ENCODE measurements at places on chromosomes 5 and 9.

GRCh38 chr5:56876327-56876726, 33.1 kb upstream of the SETD9 start:
- DNase-seq = no peak

- DNase-seq = no peak
Observed at GRCh38 chr5:105619725-105620124, 2051.0 kb downstream of the EFNA5 start.

- no peak for DNase-seq
Observed at GRCh38 chr9:122767817-122768216, 20.9 kb upstream of the OR5C1 start.

- no peak for DNase-seq
Observed at GRCh38 chr5:4258170-4258569, 662.5 kb downstream of the IRX1 start.

- no peak for DNase-seq
Observed at GRCh38 chr9:130323051-130323745, 57.6 kb downstream of the HMCN2 start.

DNA sequence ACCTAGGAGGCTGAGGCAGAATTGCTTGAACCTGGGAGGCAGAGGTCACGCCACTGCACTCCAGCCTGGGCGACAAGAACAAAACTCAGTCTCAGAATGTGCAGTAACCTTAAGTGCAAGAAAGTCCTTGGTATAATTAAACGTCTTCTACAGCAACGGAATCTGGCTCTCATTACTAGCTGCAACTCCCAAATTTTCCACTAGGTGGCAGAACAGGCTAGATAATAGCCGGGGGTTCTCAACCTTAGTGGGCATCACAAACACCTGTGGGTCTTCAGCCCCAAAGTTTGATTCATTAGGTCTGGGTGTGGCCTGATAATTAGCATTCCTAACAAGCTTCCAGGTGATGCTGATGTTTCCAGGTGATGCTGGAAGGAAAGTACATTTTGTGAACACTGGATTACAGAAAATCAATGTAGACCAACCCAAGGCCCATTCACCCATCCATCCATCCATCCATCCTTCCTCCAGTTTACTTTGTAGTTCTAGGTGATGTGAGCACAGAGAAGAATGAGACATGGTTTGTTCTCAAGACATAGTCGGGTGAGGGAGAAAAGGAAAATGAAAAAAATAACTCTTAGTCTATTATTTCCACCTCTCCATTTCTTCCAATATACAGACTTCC, 37.3 kb downstream of the FBXW2 start:
- peak; percentile 56 for DNase-seq

- no peak for DNase-seq
Observed at GRCh38 chr5:33793276-33793675, 98.5 kb downstream of the ADAMTS12 start.

DNA sequence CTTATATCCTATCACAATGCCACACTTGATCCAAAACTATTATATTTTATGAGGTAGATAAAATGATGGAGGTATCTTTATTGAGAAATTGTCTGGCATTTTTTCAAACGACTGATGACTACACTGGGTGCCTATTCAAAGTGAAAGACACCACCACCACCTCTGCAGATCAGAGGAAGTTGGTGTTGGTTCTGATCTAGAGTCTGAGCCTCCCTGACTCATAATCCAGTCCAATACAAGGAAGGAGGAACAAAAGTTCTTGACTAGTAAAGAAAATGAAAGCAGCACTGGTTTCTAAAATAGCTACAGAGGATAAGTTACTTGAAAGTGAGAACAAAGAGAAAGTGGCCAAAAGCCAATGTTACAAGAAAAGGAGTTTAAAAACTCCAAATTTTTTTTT, 139.9 kb downstream of the RFX3 start:
- DNase-seq = no peak

GRCh38 chr9:136856079-136856476, 3.9 kb downstream of the MAMDC4 start:
- no peak for DNase-seq
